Activated T-cell treated with anti-CD3 and anti-CD28 coated beads, Interleukin-2, amount 50 U/mL, for 72 hours (primary cell): ENCODE measurements at places on chromosomes 7 and 10. TPM values are rescaled to one million over a fixed set of nuclear protein-coding genes. Genes with fewer than 3 reads are reported as not detected.

RBM20 gene
- 0.37 TPM for total RNA-seq

PLPP4 gene
- not detected for total RNA-seq

RBP3 gene
- not detected for total RNA-seq

HPS6 gene
- 14.0 TPM for total RNA-seq

RSPH10B2 gene
- 0.89 TPM for total RNA-seq

NUTM2A gene
- total RNA-seq = 0.35 TPM

AGMO gene
- not detected for total RNA-seq

HMX3 gene
- 2.0 TPM for total RNA-seq

SPDYE6 gene
- total RNA-seq = not detected

SNX10 gene
- total RNA-seq = 41.8 TPM

THNSL1 gene
- 6.0 TPM for total RNA-seq

ZNF488 gene
- total RNA-seq = 0.36 TPM

EBLN1 gene
- total RNA-seq = not detected

FAM107B gene
- 180 TPM for total RNA-seq

CLDN4 gene
- 0.53 TPM for total RNA-seq

PTF1A gene
- not detected for total RNA-seq

GIMAP6 gene
- total RNA-seq = 35.1 TPM

GRID2IP gene
- 0.29 TPM for total RNA-seq

HOGA1 gene
- total RNA-seq = not detected
